ENCODE measurements at places on chromosomes 7 and 10.
A peak's percentile ranks its signal among the peaks of the same experiment; 100 is the strongest.

DNA sequence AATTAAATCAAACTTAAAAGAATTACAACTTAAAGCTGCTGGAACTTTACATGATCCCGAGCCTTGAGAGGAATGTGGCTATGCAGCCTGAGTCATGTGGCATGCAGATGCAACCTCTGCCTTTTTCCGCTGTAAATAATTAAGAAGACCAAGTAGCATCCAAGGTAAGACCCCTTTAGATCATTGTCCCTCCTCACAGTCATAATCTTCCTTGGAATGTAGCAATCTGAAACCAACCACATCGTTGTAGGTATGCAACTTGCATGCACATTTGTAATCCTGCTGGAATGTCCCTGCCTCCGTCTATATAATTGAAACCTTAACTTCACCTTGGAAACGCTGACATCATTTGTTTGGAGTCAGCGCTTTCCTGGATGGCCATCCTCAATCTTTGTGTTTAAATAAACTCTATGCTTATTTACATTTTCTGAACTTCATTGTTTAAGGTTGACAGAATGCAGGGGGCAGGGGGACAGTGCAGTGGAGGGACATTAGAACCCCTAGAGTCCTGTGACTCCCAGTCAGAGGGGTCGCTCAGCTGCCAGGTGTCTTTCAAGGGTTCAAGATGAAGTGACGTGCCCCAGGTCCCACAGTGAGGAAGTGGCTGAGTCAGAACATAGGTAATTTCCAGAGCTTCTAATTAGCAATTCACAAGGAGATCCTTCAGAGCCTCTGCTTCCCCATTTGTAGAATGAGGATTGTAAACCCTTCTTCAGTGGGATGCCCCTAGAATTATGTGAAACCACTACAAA lies 110.7 kb downstream of the RALA start:
- peak; percentile 6 for DNase-seq

- DNase-seq = no peak
These were observed 13.9 kb downstream of the VCL start for GRCh38 chr10:74011770-74012169.

- no peak for DNase-seq
These were observed 212.8 kb downstream of the NSUN6 start for GRCh38 chr10:18438361-18439126.

GRCh38 chr7:11424006-11424405 lies 408.0 kb downstream of the THSD7A start:
- DNase-seq = no peak

- no peak for DNase-seq
These were observed 159.3 kb downstream of the ELMO1 start for GRCh38 chr7:37289367-37289766.

- DNase-seq = no peak
These were observed 81.9 kb upstream of the TRIL start for GRCh38 chr7:29039821-29040578.

DNA sequence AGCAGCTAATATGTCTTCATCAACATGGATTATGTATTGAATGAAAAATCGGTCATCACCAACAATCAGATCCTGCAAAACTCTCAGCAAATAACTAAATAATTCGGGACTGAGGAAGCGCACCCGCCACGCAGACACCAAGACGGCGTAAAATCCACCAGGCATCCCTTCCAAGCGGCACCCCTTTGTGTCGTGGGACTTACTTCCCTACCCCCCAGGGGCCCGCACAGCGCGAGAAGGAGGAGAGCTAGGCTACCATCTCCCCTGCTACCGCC lies 721 bp downstream of the ARL3 start:
- DNase-seq = no peak

GRCh38 chr10:116044801-116045248 lies 228.2 kb downstream of the GFRA1 start:
- DNase-seq = no peak

- no peak for DNase-seq
These were observed 51.8 kb downstream of the GSDME start for GRCh38 chr7:24705461-24705954.

GRCh38 chr10:124534231-124534798 lies 72.7 kb downstream of the LHPP start:
- no peak for DNase-seq

DNA sequence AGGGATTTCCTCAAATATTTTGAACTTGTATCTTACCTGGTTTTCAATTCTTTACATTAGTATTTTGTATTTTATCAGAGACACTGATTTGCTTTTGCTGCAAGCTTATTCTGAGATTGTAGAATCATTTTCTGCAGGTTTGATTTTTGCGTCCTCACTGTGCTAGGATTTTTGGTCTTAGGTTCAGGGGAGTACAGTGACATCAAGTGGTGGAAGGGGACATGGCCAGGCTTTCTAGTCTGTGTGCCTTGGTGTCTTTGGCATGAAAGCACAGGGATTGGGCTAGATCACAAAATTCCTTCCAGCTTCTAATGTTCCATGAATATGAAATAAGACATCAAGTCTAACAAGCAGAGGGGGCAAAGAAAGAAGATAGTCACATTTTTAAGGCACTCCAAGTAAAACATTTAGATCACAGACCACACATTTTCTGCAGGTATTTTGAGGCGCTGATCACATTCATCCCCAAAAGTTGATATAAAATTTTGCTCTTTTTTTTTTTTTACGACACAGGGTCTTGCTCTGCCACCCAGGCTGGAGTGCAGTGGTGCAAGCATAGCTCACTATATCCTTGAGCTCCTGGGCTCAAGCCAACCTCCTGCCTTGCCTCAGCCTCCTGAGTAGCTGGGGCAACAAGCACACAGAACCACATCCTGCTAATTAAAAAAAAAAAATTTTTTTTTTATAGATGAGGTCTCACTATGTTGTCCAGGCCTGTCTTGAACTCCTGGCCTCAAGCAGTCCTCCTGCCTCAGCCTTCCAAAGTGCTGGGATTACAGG lies 124.4 kb downstream of the PON1 start:
- DNase-seq = no peak

DNA sequence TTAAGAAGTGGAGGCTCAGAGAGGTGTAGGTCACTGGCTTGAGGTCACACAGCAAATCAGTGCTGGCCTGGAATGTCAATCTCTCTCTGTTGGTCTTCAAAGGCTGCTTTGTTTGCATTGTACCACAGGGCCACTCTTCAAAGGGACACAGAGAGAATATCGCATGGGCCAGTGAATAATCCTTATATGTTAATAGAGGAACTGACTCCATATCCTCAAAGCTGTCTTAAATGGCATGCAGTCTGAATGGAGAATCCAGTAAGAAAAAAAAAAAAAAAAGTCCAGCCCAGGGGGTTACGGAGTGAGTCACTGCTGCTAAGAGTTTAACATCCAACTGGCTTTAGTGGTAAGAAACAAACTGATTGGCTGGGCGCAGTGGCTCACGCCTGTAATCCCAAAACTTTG lies 54.1 kb downstream of the NRAP start:
- no peak for DNase-seq

- DNase-seq = no peak
These were observed 99.8 kb downstream of the ATE1 start for GRCh38 chr10:121828045-121828444.

- no peak for DNase-seq
These were observed 178.7 kb downstream of the AHR start for GRCh38 chr7:17477182-17477581.

GRCh38 chr7:36346260-36346831 lies 43.3 kb upstream of the ANLN start:
- no peak for DNase-seq

DNA sequence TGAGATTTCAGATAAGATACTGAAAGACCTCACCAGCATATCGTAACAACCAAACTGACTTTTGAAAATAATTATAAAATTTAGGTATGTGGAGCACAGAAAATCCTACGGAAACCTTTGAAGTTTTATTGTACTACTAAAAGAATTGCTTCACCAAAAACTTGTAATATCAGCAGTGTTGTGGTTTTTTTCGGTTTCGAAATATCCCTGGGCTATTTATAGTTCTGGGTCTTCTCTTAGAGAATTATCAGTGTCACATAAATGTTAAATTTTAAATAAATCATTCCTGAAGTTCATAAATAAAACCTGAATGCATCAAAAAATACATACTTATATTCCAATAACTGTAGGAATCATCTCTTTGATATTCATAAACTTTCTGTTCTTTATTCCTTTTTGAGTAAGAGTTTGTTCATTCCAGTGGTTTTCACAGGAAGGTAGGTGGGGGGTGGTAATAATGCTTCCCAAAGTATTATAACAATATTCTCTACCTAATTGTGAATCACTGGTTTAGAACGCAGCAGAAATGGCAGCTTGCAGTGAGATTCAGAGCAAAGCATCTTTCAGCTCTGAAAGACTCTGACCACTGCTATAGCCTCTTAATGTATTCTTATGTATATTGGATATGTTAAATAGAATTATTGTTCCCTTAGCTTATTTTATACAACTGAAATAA lies 60.2 kb downstream of the ZNF277 start:
- DNase-seq = no peak

DNA sequence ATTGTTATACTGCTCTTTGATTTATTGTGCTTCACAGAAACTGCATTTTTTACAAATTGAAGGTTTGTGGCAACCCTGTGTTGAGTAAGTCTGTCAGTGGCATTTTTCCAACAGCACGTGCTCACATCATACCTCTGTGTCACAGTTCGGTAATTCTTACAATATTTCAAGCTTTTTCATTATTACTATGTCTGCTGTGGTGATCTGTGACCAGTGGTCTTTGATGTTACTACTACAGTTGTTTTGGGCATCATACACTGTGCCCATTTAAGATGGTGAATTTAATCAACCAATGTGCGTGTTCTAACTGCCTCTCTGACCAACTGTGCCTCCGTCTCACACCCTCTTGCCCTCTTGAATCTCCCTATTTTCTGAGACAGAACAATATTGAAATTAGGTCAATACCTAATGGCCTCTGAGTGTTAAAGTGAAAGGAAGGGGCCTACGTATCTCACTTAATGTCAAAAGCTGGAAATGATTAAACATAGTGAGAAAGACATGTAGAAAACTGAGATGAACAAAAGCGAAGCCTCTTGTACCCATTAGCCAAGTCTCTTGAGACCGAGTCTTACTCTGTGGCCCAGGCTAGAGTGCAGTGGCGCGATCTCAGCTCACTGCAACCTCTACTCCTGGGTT lies 20.2 kb upstream of the ASL start:
- no peak for DNase-seq

DNA sequence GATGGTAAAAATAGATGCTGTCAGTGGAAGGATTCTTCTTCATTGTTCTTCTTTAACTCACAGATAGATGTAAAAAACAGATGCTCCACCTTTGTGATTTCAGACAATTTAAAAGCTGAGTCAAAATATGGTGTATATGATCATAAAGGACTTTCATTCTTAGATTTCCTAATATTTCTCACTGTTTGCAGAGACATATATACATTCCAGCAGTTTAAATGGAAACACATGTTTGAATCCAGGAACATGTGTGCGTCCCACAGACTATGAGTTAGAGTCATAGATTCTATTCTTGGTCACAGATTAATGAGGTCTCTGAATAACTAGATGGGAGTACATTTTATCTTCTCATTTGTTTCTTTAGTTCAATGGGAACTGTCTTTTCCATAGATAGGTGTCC lies 109.6 kb downstream of the BICC1 start:
- no peak for DNase-seq

GRCh38 chr10:103350175-103350516 lies 794 bp downstream of the PCGF6 start:
- no peak for DNase-seq

- DNase-seq = no peak
These were observed 71.6 kb downstream of the NKX6-2 start for GRCh38 chr10:132714096-132714985.

Measured in activated CD4-positive, alpha-beta T cell treated with anti-CD3 and anti-CD28 coated beads, Interleukin-2, amount 50 U/mL, for 4 hours (primary cell).